ENCODE measurements at places on chromosomes 4 and X.
A peak's percentile ranks its signal among the peaks of the same experiment; 100 is the strongest.

DNA sequence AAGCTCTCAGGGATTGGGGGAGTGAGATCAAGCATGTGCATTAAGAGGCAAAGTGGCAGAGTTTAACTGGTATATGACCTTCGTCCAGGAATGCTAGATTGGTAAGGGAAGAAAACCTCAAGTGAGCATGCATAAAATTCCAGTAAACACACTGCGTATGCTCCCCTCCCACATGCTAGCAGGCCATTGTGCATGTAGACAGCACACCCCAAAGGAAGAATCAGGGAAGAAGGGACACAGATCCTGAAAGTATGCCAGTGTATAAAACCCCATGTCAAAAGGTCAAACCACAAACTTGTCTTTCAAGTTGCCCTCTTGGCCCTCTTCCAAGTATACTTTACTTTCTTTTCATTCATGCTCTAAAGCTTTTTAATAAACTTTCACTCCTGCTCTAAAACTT lies 405.2 kb upstream of the CNKSR2 start:
- peaks cover 13% of the 10 kb centered on the region for H3K4me1 ChIP-seq
- H3K27ac ChIP-seq: peak overlapping the region; percentile 57
- H3K4me3 ChIP-seq: no peak overlapping the region

DNA sequence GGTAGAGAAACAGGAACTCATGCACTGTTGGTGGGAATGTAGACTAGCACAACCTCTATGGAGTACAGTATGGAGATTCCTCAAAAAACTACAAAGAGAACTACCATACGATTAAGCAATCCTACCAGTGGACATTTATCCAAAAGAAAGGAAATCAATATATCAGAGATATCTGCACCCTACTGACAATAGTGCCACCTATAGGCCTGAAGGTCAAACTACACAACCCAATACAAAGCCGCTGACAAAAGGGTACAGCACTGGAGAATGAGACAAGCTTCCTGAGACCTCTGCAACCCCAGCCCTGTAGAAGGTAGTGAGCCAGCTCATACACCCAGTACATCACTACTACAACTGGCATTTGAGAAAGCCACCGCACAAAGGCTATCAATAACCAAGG lies 67.1 kb downstream of the CBR4 start:
- no peaks in the 10 kb centered on the region for H3K27me3 ChIP-seq
- DNase-seq: no peak
- H3K27ac ChIP-seq: no peak overlapping the region
- H3K4me3 ChIP-seq: no peak overlapping the region
- no peaks in the 10 kb centered on the region for H3K4me1 ChIP-seq

DNA sequence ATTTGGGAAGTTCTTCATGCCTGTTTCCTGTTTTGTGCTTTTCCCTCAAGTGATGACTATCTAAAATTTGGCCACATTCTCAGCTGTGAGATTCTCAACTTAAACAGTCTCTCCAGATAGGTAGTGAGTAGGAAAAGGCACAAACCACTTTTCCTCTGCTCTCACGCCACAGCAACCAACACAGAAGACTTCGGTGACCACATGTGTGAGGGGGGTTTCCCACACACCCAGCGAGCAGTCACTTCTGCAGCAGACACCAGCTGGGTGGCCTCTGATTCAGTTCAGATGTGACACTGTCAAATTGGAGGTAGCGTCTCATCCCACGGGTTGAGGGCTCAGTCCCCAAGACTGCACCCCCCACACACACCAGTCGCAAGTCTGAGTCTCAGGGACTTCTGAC lies 25.1 kb upstream of the CLDN34 start:
- no peaks in the 10 kb centered on the region for H3K27me3 ChIP-seq
- H3K36me3 ChIP-seq: peaks cover 5% of the 10 kb centered on the region
- no peak overlapping the region for H3K4me3 ChIP-seq
- DNase-seq: no peak
- H3K27ac ChIP-seq: no peak overlapping the region

DNA sequence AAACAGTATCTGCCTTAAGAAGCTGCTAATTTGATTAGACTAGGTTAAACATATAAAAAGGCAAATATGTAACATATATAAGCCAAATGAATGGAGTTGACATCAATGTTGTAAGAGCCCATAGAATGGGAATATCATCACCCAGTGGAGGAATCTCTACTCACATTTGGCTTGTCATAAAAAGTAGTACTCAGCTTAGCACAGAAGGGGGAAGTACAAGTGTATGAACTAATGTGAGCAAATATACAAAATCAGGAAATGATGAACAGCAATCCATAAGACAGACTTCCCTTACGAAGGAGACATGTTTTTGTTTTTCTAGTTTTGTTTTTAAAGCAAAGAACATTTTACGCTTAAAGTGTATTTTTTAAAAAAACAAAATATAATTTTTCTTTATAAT lies 74.9 kb downstream of the MAB21L2 start:
- no peak for DNase-seq
- peaks cover 3% of the 10 kb centered on the region for H3K4me1 ChIP-seq
- no peaks in the 10 kb centered on the region for H3K36me3 ChIP-seq
- H3K4me3 ChIP-seq: no peak overlapping the region
- no peak overlapping the region for H3K27ac ChIP-seq
- no peaks in the 10 kb centered on the region for H3K27me3 ChIP-seq

DNA sequence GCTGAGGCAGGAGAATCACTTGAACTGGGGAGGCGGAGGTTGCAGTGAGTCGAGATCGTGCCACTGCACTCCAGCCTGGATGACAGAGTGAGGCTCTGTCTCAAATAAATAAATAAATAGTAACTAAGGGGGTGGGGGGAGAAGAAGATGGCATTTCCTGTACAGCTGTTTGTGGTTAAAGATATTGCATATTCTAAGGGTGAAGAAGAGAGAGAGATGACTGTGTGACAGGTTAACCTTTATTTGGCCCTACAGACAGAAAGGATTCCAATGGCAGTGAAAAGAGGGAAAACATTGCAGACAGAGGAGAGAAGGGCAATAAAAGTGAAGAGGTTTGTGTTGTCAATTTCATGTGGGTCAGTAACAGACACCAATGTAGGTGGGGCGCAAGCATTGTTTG lies 9.4 kb downstream of the TASL start:
- no peak overlapping the region for H3K27ac ChIP-seq
- no peaks in the 10 kb centered on the region for H3K36me3 ChIP-seq
- H3K27me3 ChIP-seq: no peaks in the 10 kb centered on the region
- no peak overlapping the region for H3K4me3 ChIP-seq

GRCh38 chr4:113602646-113603228 lies 158.8 kb downstream of the CAMK2D start:
- peak overlapping the region; percentile 19 for H3K27ac ChIP-seq
- no peak overlapping the region for H3K4me3 ChIP-seq
- H3K36me3 ChIP-seq: peaks cover 36% of the 10 kb centered on the region
- peaks cover 5% of the 10 kb centered on the region for H3K4me1 ChIP-seq
- no peak for DNase-seq

- no peaks in the 10 kb centered on the region for H3K4me1 ChIP-seq
- H3K27ac ChIP-seq: no peak overlapping the region
- no peaks in the 10 kb centered on the region for H3K27me3 ChIP-seq
- no peak overlapping the region for H3K4me3 ChIP-seq
- no peak for DNase-seq
These were observed 58.8 kb downstream of the FRMPD4 start for GRCh38 chrX:12197030-12197429.

DNA sequence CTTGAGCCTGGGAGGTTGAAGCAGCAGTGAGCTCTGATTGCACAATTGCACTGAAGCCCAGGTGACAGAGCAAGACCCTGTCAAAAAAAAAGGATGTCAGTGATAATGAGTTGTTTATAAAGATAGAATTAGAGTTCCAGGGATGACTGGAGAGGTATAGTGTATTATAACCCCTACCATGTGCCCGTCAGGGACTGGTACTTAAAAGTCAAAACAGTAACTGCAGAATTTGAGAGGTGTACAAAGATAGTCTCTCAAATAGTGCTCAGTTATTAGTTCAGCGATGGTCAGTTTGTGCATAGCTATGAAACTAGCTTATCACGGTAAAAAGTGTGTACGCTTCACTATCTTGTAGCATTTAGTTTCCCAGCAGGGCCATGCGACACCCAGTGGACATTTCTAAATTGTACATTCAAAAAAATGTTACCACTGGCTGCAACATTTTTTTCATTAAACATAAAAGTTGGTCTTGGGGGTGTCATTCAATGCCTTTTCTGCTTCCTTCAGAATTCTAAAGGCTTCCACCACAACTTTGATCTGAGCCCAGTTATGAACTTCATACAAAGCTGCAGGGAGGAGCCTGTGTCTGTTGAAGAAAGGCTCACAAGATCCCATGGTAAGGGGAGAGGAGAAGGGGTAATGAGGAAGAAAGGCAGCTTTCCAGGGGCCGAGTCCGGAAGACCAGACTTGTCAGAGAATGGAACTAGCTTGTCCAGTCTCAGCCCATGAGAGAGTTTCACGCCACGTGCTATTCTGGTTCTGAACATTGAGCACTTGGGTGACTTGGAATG lies 9.2 kb upstream of the GYG2 start:
- no peak overlapping the region for H3K4me3 ChIP-seq
- DNase-seq: peak; percentile 48
- H3K27ac ChIP-seq: no peak overlapping the region
- no peaks in the 10 kb centered on the region for H3K27me3 ChIP-seq
- no peaks in the 10 kb centered on the region for H3K36me3 ChIP-seq

DNA sequence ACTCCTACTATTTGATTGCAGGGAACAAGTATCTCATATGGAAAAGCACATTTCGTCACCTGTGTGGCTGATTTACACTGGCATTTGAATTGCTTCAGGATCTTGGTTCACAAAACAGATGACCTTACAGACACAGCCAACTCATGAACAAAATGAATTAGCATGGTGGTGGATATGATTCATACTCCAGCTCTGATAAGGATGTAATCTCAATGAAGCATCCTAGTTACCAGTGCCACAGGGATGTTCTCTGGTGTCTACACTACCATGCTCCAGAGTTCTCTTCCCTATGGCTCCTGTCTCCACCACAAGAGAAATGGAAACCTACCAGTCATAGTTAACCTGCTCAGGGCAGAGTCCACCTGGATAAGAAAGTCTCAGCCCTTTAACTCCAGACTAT lies 40.7 kb downstream of the TEC start:
- H3K27me3 ChIP-seq: no peaks in the 10 kb centered on the region
- DNase-seq: no peak
- H3K27ac ChIP-seq: no peak overlapping the region
- no peak overlapping the region for H3K4me3 ChIP-seq

- no peaks in the 10 kb centered on the region for H3K36me3 ChIP-seq
- no peaks in the 10 kb centered on the region for H3K27me3 ChIP-seq
- DNase-seq: no peak
- peaks cover 31% of the 10 kb centered on the region for H3K4me1 ChIP-seq
- no peak overlapping the region for H3K27ac ChIP-seq
- H3K4me3 ChIP-seq: no peak overlapping the region
These were observed 74.6 kb upstream of the C1QTNF7 start for GRCh38 chr4:15353207-15353606.

GRCh38 chr4:28443801-28444412 lies 1583.3 kb downstream of the STIM2 start:
- peaks cover 8% of the 10 kb centered on the region for H3K27me3 ChIP-seq
- no peak for DNase-seq
- H3K4me3 ChIP-seq: no peak overlapping the region
- peaks cover 4% of the 10 kb centered on the region for H3K4me1 ChIP-seq
- H3K36me3 ChIP-seq: no peaks in the 10 kb centered on the region
- H3K27ac ChIP-seq: no peak overlapping the region

GRCh38 chr4:7770224-7771050 lies 169.2 kb downstream of the AFAP1 start:
- H3K36me3 ChIP-seq: peaks cover 13% of the 10 kb centered on the region
- H3K4me3 ChIP-seq: no peak overlapping the region
- H3K27ac ChIP-seq: peak overlapping the region; percentile 31
- H3K27me3 ChIP-seq: no peaks in the 10 kb centered on the region
- H3K4me1 ChIP-seq: peaks cover 4% of the 10 kb centered on the region
- no peak for DNase-seq

GRCh38 chr4:67019686-67020437 lies 525.4 kb downstream of the CENPC start:
- H3K36me3 ChIP-seq: peaks cover 1% of the 10 kb centered on the region
- no peak overlapping the region for H3K27ac ChIP-seq
- H3K27me3 ChIP-seq: no peaks in the 10 kb centered on the region
- H3K4me3 ChIP-seq: no peak overlapping the region
- H3K4me1 ChIP-seq: peaks cover 8% of the 10 kb centered on the region

- no peak for DNase-seq
- H3K27ac ChIP-seq: no peak overlapping the region
- H3K4me3 ChIP-seq: no peak overlapping the region
- no peaks in the 10 kb centered on the region for H3K36me3 ChIP-seq
These were observed 90.1 kb downstream of the CEP44 start for GRCh38 chr4:174373821-174374220.

DNA sequence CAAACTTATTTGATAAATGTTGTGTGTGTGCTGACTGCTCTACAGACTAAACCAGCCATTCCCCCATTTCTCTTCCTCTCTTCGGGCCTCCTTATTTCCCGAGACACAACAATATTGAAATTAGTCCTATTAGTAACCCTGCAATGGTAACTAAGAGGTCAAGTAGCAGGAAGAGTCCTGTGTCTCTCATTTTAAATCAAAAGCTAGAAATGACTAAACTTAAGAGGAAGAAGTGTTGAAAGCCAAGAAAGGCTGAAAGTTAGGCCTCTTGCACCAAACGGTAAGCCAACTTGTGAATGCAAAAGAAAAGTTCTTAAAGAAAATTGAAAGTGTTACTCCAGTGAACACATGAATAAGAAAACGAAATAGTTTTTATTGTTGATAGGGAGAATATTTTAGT lies 357.8 kb upstream of the SLC7A11 start:
- no peaks in the 10 kb centered on the region for H3K4me1 ChIP-seq
- no peak for DNase-seq
- no peaks in the 10 kb centered on the region for H3K27me3 ChIP-seq
- no peak overlapping the region for H3K4me3 ChIP-seq
- no peaks in the 10 kb centered on the region for H3K36me3 ChIP-seq
- no peak overlapping the region for H3K27ac ChIP-seq

DNA sequence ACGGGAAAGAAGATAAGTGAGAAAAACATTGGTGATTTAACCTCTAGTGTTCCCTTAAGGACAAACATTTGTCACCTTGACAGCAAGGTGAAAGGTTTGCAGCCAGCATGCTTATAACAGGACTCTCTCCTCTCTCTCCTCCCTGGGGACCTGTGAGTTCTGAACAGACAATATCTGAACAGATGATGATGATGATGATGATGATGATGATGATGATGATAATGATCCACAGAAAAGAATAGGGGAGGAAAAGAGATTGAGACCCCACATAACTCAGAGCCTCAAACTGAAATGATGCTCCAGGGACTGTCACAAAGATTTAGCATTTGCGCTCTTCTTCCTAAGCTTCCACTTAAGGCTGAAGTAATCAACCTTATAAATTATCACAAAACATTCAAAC lies 103.9 kb downstream of the SLC10A7 start:
- no peak overlapping the region for H3K4me3 ChIP-seq
- H3K36me3 ChIP-seq: no peaks in the 10 kb centered on the region
- no peaks in the 10 kb centered on the region for H3K27me3 ChIP-seq
- DNase-seq: no peak
